ENCODE measurements at places on chromosomes 1 and 21.

DNA sequence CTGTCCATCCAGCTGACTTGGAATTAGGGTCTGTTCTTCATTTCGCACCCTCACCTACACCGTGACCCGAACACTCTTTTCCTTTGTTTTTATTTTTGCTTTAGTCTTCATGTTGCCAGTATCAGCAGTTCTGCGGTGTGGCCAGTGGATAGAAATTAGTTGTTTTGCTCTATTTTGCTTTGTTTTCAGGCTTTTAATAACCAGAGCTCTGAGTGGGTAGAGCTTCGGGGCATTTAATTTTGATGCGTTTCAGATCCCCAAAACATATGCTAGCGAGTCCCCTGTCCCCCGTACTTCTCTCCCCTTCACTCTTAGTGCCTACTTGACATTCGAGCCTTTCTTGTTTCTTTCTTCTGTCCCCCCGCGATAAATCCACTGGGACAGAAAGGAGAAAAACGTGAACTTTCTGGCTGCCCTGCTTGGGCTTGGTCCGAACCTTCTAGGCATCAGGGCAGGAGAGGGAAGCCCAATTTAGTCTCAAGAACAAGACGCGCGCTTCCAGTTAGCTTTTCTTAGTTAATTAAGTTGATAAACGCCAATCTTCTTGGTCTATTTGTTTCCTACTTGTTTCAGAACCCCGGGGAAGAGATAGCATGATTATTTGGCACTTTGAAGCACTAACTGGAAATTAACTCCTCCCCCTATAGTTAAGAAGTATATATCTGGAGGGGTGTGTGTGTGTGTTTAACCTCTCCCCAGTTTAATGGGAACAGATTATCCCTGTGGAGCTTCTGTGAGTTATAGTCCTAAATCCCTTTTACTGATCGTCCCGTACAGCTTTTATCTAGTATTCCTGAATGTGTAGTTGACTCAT lies 839 bp downstream of the SWT1 start:
- no peak for DNase-seq

- DNase-seq: no peak
Measured at GRCh38 chr1:151860504-151861187, 7.1 kb upstream of the THEM5 start.

DNA sequence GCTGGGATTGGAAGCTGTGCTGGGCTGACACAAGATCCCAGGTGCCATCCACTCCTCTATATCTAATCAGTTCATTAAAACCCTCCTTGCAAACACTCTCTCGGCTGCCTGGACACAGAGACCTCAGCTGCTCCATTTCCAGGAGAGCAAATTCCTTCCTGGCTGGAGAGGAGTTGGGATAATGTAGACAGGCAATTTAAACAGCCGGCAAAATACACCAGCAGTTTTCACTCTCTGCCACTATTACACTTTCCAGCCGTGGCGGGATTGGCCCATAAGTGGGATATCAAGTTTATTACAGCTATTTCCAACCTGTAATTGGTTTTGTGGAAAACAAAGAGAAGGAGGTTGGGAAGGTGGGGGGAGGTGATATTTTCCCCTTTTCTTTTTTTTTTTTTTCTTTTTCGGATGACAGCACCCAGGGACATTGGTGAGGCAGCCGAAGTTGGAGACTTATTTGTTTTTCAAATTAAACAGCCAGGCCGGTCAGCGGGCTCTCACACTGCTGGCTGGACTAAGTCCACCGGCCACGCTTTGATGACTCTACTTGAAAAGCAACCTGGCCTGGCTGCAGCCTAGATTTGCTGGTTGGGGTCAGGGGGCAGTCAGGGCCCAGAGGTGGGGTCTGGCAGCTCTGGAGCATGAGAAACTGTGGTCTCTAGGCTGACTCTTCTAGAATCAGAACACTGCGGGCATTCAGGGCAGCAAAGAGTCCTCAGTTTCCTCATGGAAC lies 177.4 kb downstream of the IGSF21 start:
- no peak for DNase-seq

DNA sequence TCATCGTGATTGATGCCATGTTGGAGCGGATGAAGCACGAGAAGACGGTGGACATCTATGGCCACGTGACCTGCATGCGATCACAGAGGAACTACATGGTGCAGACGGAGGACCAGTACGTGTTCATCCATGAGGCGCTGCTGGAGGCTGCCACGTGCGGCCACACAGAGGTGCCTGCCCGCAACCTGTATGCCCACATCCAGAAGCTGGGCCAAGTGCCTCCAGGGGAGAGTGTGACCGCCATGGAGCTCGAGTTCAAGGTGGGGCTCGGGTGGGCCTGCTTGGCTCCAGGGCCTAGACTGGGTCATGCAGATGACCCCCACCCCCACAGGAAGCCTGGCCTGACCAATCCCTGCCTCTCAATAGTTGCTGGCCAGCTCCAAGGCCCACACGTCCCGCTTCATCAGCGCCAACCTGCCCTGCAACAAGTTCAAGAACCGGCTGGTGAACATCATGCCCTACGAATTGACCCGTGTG lies 30.6 kb upstream of the KDM4A start:
- no peak for DNase-seq

DNA sequence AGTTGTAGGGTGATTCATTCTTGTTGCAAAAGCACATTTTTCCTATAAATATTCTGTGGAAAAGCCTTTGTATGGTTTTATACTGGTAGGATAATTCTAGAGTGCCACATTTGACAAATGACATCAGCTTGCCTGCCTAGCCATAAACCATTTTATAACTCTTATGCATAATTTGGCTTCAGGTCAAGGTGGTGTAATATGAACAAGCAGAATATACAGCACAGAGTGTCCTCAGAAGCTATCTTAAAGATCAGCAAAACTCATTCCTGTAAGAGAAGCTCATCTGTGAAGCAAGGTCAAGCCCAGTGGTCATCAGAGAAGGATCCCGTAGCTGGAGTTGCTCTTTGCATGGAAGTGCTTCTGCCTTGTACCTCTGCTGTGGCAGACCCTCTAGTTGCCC lies 24.0 kb upstream of the C1orf21 start:
- no peak for DNase-seq

- no peak for DNase-seq
Measured at GRCh38 chr1:22143065-22144033, at the start of gene WNT4. TSS of gene WNT4 (minus strand) at chr1:22143097. CDS start at chr1:22142922, 175 bp downstream.

GRCh38 chr1:90356991-90357390 lies 360.1 kb downstream of the BARHL2 start:
- no peak for DNase-seq

GRCh38 chr1:22379566-22379965 lies 72.1 kb upstream of the ZBTB40 start:
- DNase-seq: no peak

GRCh38 chr1:85992791-85993190 lies 163.8 kb downstream of the COL24A1 start:
- no peak for DNase-seq

DNA sequence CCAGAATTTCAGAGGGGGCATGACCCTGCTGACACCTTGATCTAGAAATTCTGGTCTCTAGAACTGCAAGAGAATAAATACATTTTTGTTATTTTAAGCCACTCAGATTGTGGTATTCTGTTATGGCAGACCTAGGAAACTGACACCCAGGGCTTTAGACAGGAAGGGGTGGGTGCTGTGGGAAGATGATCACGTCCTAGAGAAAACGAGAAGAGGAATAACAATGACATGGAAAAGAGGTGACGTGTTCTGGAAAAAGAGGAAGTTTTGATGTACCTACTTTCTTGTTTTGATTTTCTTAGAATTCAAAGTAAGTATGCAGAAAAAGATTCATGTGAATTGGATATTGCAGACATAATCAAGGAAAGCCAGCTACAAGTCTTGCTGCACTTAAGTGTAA lies 232.9 kb upstream of the RUNX1 start:
- no peak for DNase-seq

- DNase-seq: no peak
Measured at GRCh38 chr1:247962911-247963588, 2.0 kb upstream of the OR2AK2 start.

- DNase-seq: no peak
Measured at GRCh38 chr1:239550178-239550577, 163.8 kb downstream of the CHRM3 start.

DNA sequence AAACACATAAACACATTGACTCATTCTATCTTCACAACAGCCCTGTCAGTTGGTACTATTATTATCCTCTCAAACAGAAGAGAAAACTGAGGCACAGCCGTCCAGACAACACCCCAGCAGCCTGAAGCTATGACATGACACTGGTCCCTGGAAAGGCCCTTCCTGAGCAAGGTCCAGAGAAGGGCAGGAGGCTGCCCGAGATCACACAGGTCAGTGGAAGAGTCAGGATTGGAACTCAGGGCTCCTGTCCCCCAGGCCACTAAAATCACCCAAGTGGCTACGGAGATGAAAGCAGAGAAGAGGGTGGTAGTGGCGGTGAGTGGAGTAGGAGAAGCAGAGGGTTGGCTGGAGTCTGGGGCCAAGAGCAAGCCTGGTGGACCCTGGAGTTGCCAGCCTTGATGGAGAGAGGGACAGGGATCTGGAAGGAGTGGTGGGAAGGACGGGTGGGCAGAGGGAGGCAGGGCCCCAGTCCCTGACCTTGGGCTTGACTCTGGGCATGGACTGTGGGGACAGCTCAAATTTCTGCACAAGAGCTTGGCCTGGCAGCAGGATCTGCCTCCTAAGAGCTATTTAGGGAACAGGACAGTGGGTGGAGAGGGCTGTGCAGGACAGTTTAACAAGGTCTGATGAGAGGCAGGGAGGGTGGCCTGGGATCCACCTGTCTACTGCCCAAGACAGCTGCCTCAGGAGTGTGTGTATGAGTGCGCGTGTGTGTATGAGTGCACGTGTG lies 15.8 kb downstream of the MYOM3 start:
- DNase-seq: no peak

GRCh38 chr1:148263128-148263905 lies 111.2 kb upstream of the NBPF11 start:
- peak; percentile 64 for DNase-seq
